H9 (cell line): ENCODE measurements at places on chromosomes 12 and 14.
A peak's percentile ranks its signal among the peaks of the same experiment; 100 is the strongest.

GRCh38 chr12:563787-564298 is 99.4 kb downstream of the NINJ2 start:
- H3K27me3 ChIP-seq: no peaks in the 10 kb centered on the region
- DNase-seq: no peak
- H3K36me3 ChIP-seq: no peaks in the 10 kb centered on the region
- H3K4me1 ChIP-seq: no peaks in the 10 kb centered on the region

- H3K4me3 ChIP-seq: no peak overlapping the region
- H3K27ac ChIP-seq: no peak overlapping the region
- no peak for DNase-seq
- H3K36me3 ChIP-seq: peaks cover 6% of the 10 kb centered on the region
- H3K4me1 ChIP-seq: no peaks in the 10 kb centered on the region
Observed at GRCh38 chr12:128961308-128961902, 108.1 kb downstream of the GLT1D1 start.

GRCh38 chr12:77514511-77514910 is 316.2 kb upstream of the NAV3 start:
- H3K27ac ChIP-seq: no peak overlapping the region
- H3K4me3 ChIP-seq: no peak overlapping the region
- no peak for DNase-seq
- H3K36me3 ChIP-seq: no peaks in the 10 kb centered on the region
- H3K27me3 ChIP-seq: no peaks in the 10 kb centered on the region

DNA sequence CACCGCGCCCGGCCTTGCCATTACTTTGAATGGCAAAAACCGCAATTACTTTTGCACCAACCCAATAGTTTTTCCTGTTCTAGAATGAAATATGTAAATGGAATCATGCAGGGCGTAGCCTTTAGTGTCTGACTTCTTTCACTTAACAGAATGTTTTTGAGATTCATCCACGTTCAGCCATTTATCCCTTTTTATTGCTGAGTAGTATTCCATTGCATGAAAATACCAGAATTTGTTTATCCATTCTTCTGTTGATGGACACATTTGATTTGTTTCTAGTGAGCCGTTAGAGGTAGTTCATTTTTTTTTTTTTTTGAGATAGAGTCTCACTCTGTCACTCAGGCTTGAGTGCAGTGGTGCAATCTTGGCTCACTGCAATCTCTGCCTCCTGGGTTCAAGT is 90.6 kb downstream of the SLC25A47 start:
- peaks cover 5% of the 10 kb centered on the region; the same call in 1 of the 2 replicates for H3K4me1 ChIP-seq
- no peak overlapping the region for H3K27ac ChIP-seq
- no peaks in the 10 kb centered on the region for H3K36me3 ChIP-seq
- no peak overlapping the region for H3K4me3 ChIP-seq
- DNase-seq: no peak
- H3K27me3 ChIP-seq: no peaks in the 10 kb centered on the region

DNA sequence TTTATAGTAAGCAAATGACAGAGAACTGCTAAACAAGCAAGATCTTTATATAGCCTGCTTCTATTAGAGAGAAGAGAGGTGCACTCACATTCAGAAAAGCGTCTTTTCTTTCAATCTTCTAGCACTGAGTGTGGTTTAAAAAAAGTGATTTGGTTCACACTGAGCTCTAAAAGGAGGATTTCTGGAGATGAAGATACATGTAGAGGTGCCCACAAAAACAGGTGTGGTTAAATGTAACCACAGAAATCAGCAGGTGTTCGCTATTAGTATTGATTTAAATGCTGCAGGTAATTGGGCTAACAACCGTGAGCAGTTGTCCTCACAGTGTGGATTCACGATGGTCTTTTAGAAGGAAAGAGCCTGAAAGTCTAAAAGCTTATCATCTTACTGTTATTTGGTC is 10.7 kb downstream of the PKP2 start:
- H3K27me3 ChIP-seq: no peaks in the 10 kb centered on the region
- no peak overlapping the region for H3K4me3 ChIP-seq
- DNase-seq: no peak
- H3K27ac ChIP-seq: no peak overlapping the region
- H3K36me3 ChIP-seq: no peaks in the 10 kb centered on the region
- peaks cover 7% of the 10 kb centered on the region; the same call in 1 of the 2 replicates for H3K4me1 ChIP-seq

DNA sequence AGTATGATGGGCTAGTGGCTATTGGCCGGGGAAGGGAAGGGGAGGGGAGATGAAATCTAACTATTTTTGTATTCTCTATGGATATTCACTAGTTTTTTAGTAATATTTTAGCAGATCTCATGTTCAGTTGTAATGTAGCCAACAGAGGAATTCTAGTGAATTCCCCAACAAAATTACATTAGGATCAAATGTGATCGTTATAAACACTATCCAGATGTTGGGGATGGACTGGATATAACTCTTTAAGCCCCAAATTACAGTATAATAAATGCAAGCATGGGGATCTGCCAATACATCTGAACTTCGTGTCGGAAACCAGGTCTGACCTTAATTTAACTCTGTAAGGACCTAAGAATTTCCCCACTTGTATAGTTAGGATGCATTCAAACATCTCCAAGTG is 21.5 kb downstream of the LLPH start:
- H3K4me1 ChIP-seq: peaks cover 6% of the 10 kb centered on the region; the same call in 1 of the 2 replicates
- H3K4me3 ChIP-seq: no peak overlapping the region
- H3K36me3 ChIP-seq: no peaks in the 10 kb centered on the region

- no peak overlapping the region for H3K27ac ChIP-seq
- no peak overlapping the region for H3K4me3 ChIP-seq
- H3K36me3 ChIP-seq: no peaks in the 10 kb centered on the region
- H3K4me1 ChIP-seq: peaks cover 6% of the 10 kb centered on the region; the same call in 1 of the 2 replicates
Observed at GRCh38 chr12:1842905-1843640, 22.7 kb downstream of the LRTM2 start.

DNA sequence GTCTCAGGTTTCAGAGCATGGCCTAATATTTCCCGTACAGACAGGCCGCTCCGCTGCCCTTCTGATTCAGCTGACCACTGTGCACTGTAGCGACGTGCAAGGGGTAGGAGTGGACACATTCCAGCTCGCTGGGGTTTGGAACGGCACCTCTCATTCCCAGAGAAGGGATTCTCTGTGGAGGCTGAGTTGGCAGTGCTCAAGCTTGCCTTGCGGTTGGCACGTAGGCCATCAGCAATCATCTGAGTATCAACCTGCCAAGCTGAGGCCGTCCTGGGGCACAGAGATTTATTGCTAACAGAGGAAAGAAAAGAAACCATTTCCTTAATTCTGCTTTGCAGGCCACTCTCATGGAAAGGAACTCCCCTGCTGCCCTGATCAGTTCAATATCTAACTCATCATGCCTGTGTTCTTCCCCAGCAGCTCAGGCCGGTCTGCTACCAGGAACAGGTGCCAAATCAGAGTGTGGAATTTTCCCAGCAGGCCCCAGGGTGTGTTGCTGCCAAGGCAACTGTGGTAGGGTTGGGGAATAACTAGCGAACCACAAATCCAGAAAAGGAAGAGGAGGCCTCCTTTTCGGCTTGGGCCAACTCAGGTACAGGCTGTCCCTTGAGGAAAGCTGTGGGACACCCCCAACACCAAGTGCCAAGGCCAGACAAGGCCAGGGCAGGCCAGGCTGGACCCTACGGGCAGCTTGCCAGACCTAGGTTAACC is 92.5 kb downstream of the SSPN start:
- DNase-seq: no peak
- no peaks in the 10 kb centered on the region for H3K27me3 ChIP-seq
- no peak overlapping the region for H3K27ac ChIP-seq
- no peaks in the 10 kb centered on the region for H3K4me1 ChIP-seq

GRCh38 chr12:89884416-89884898 is 175.8 kb upstream of the ATP2B1 start:
- H3K27ac ChIP-seq: no peak overlapping the region
- H3K4me1 ChIP-seq: peaks cover 6% of the 10 kb centered on the region
- H3K4me3 ChIP-seq: no peak overlapping the region; the same call in 2 of the 3 replicates
- no peaks in the 10 kb centered on the region for H3K36me3 ChIP-seq

DNA sequence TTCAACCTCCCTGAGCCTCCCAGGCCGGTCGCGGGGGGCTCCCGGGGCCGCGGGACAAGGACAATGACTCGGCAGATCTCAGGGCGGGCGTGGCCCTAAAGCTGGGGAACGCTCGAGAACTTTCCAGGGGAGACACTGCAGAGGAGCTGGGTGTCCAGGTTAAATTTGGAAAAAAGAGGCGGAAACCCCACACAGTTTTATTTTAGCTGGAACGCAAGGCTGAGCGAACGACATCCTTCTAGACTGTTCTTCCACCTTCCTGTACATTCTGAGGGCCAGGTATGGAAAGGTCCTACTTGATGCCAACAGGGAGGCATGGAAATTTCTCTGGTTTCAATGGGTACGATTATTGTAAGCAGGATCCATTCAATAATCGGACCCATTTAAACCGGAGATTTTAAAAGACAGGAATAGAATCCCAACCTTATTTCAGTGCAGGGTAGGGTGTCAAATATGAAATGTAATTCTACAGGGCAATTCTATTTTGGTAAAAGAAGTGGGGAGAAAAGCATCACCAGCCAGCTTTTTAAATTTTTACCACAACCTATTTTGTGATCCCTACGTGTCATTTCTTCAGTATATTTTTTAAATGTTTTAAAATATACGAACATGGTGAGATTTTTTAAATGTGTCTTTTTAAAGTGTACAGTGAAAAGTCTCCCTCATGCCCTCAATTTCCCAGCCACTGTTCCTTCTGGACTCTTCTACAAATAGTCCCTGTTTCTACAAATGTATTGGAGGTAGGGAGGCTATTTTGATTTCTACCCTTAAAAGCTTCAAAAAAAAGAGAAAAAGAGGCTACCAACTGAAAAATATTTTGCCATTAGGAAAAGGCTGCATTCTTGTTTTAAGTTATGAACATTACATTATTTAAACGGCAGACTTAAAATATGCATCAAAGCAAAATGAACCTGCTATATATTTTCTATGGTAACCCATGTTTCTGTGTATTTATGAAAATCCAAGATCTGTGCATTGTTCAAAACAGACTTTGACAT is 1.1 kb upstream of the UBC start:
- H3K4me3 ChIP-seq: peak overlapping the region; percentile 100
- H3K4me1 ChIP-seq: peaks cover 8% of the 10 kb centered on the region; the same call in 1 of the 2 replicates
- no peak overlapping the region for H3K27ac ChIP-seq
- peaks cover 32% of the 10 kb centered on the region for H3K36me3 ChIP-seq
- no peaks in the 10 kb centered on the region for H3K27me3 ChIP-seq

DNA sequence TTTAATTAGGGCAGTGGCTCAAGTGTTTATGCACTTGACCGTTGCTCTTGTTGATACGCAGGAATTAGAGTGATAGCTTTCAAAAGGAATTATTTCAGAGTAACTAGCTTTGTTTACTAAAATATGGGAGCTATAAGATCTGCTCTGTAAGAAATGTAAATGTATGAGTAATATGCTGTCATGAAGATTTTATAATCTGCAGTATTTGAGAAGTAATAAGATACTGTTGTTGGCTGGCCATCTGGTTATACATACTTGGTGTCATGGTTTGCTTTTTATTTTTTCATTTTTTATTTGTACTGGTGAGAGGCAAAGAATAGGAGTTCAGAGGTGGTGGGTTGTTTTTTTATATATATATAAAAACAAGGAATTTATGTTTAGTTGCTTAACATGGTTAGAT is 58.5 kb downstream of the PLXNC1 start:
- H3K36me3 ChIP-seq: no peaks in the 10 kb centered on the region
- no peak overlapping the region for H3K4me3 ChIP-seq
- H3K4me1 ChIP-seq: peaks cover 7% of the 10 kb centered on the region; the same call in 1 of the 2 replicates
- H3K27ac ChIP-seq: no peak overlapping the region

GRCh38 chr12:106301611-106302321 is 767 bp upstream of the TCP11L2 start:
- H3K27ac ChIP-seq: no peak overlapping the region
- H3K36me3 ChIP-seq: no peaks in the 10 kb centered on the region
- DNase-seq: peak; percentile 72
- peaks cover 2% of the 10 kb centered on the region for H3K4me1 ChIP-seq
- H3K4me3 ChIP-seq: peak overlapping the region; percentile 81

DNA sequence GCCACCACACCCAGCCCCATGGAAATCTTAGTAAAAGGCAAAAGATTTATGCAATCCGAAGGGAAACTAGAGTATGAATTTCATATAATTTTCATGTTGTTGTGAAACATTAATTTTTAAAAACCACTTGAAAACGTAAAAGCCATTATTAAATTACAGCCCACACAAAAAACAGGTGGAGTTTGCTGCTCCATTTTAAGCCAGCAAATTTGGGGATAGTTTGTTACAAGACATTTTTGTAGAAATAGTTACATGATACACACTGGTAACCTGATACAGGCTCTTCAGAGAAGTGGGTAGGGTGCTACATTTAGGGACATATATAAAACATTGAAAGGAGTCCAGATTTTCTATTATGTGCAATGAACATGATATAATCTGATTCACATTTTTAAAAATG is 17.6 kb downstream of the GNPTAB start:
- H3K4me1 ChIP-seq: no peaks in the 10 kb centered on the region; the same call in 1 of the 2 replicates
- H3K27ac ChIP-seq: no peak overlapping the region
- DNase-seq: no peak
- H3K4me3 ChIP-seq: no peak overlapping the region
- peaks cover 15% of the 10 kb centered on the region for H3K36me3 ChIP-seq

DNA sequence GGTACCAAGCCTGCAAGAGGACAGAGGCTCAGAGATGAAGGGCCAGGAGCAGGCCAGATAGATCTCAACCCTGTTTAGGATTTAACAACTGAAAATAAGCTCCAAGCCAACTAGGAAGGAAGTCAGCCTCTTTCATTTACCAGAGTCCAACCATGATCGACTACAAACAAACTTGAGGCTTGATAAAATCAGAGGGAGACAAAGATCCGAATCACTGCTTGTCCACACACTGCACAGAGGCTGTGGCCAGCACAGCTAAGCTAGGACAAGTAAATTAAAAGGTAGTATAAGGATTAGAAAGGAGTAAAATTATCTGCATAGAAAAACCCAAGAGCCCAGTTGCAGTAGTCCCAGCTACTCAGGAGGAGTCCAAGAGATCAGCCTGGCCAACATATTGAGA is 40.3 kb downstream of the FAM222A start:
- no peak overlapping the region for H3K27ac ChIP-seq
- peaks cover 3% of the 10 kb centered on the region for H3K36me3 ChIP-seq
- H3K4me1 ChIP-seq: no peaks in the 10 kb centered on the region
- no peaks in the 10 kb centered on the region for H3K27me3 ChIP-seq

GRCh38 chr14:33932576-33933345 is 18.1 kb downstream of the EGLN3 start:
- H3K4me3 ChIP-seq: no peak overlapping the region
- H3K4me1 ChIP-seq: peaks cover 23% of the 10 kb centered on the region; the same call in 1 of the 2 replicates

DNA sequence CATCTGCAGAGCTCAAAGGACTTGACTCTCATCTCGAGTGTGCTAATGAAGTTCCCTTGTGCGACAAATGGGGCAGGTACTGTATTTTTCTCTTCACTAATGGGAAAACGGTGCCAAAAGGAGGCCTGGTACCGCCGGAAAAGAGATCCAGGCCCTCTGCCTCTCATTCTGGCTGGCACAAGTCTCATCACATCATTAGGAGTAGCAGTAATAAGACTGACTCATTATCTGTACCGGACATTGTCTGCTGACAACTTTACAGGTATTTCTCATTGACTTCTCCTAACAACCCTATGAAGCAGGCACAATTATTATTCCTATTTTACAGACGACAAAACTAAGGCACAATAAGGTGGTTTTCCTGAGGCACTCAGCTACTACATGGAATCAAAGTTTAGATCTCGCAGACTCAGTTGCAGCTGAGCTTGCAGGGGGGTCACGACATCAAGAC is 668 bp downstream of the APPL2 start:
- no peaks in the 10 kb centered on the region for H3K4me1 ChIP-seq
- DNase-seq: no peak
